ENCODE measurements at places on chromosomes 13 and 19. TPM values are rescaled to one million over a fixed set of nuclear protein-coding genes. Genes with fewer than 3 reads are reported as not detected.
A peak's percentile ranks its signal among the peaks of the same experiment; 100 is the strongest.

Gene MZF1
- total RNA-seq: 34.0 TPM

Gene GARIN5A
- not detected for total RNA-seq

Gene ZNF91
- total RNA-seq: 52.9 TPM

- DNase-seq: no peak
- no peaks in the 10 kb centered on the region for H3K27me3 ChIP-seq
These were observed 14.5 kb downstream of the FUZ start for GRCh38 chr19:49798574-49798973.

DNA sequence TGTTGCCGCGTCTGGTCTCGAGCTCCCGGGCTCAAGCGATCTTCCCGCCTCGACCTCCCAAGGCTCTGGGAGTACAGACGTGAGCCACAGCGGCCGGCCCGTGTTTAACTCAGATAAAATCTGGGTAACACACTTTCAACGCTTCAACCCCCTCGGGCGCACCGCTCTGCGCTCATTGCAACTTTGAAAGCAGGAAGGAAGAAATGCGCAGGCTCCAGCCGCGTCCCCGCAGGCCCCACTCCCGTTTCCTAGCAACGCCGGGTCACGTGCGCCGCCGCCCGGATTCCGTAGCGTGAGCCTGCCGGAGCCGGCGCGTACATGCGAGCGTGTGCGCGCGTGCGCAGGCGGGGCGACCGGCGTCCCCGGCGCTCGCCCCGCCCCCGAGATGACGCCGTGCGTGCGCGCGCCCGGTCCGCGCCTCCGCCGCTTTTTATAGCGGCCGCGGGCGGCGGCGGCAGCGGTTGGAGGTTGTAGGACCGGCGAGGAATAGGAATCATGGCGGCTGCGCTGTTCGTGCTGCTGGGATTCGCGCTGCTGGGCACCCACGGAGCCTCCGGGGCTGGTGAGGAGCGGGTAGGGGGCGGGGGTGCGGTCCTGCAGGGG is at the start of gene BSG:
BSG (plus strand) TSS at position 457 of the 603 bp plus-strand sequence; CDS start at position 496, 39 bp downstream.
- peaks cover 32% of the 10 kb centered on the region for H3K4me1 ChIP-seq
- no peaks in the 10 kb centered on the region for H3K36me3 ChIP-seq
- H3K27me3 ChIP-seq: no peaks in the 10 kb centered on the region
- peak within 1 kb of the TSS; percentile 99 for H3K27ac ChIP-seq
- H3K4me3 ChIP-seq: peak within 1 kb of the TSS; percentile 94
- DNase-seq: peak; percentile 98

- H3K4me1 ChIP-seq: peaks cover 27% of the 10 kb centered on the region
- peak overlapping the region; percentile 54 for H3K4me3 ChIP-seq
- no peak overlapping the region for H3K27ac ChIP-seq
- no peak for DNase-seq
These were observed 174.2 kb downstream of the KCNRG start for GRCh38 chr13:50189450-50189849.

DNA sequence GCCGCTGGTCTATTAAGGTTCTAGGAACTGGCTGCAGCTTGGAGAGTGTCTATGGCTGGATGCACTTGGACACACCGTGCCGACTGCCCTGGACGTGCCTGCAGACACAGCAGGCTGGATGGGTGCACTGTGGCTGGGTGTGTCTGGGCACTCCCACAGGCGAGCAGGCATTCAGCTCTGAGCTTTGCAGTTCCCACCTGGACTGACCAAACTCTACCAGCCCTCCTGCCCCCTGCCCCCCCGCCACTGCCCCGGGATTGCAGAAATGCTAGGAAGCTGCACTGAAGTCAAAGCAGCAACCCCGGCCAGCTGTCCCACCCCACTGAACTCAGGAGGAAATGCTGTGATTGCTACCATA is 7.0 kb upstream of the LRP3 start:
- peaks cover 21% of the 10 kb centered on the region for H3K27me3 ChIP-seq
- DNase-seq: no peak
- H3K4me1 ChIP-seq: peaks cover 6% of the 10 kb centered on the region
- H3K27ac ChIP-seq: no peak overlapping the region

- peaks cover 2% of the 10 kb centered on the region for H3K4me1 ChIP-seq
- H3K4me3 ChIP-seq: no peak overlapping the region
- H3K27ac ChIP-seq: no peak overlapping the region
- peaks cover 5% of the 10 kb centered on the region for H3K36me3 ChIP-seq
These were observed 75.6 kb upstream of the KLF5 start for GRCh38 chr13:72983085-72983768.

DNA sequence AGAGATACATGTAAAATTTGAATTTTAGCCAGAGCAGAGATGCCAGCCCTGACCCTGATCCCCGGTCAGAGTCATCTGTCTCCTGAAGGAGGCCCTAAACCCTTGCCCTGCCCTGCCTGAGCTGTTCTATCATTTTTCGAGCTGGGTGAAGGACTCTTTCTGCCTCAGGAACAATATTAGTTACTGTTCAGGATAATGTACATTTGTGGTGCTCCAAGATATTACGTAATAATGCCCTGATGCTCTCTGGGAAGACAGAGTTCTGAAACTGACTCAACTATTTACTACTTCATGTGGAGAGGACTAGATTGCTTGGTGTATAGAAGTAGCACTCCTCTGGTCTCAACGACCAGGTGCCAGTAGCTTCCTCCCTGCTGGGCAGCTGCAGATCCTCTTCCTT is 37.9 kb upstream of the UBL3 start:
- no peak overlapping the region for H3K4me3 ChIP-seq
- H3K36me3 ChIP-seq: no peaks in the 10 kb centered on the region
- H3K27me3 ChIP-seq: no peaks in the 10 kb centered on the region
- DNase-seq: no peak
- no peak overlapping the region for H3K27ac ChIP-seq
